ENCODE measurements at places on chromosomes 3 and 15.

GRCh38 chr15:92243227-92243626, 150.5 kb upstream of the ST8SIA2 start:
- no peak for DNase-seq

GRCh38 chr3:139676632-139677387, 962 bp downstream of the NMNAT3 start:
- no peak for DNase-seq

DNA sequence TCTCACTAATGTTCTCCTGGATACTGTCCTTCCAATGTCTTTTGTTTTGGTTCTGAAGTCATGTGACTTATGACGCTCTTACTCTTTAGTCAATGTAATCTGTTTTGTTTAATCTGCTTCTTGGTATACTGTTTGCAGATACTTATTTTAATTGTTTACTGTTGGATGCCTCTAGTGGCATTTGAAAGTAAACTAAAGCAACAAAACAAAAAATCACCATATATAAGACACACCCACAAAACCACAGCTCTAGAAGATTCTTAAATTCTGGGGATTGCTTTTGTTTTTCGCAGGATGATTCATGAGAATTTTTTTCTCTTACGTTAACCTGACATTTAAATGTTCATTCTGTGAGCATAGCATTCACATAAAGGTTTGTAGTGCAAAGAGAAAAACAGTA, 16.8 kb downstream of the SLC25A26 start:
- DNase-seq: no peak

DNA sequence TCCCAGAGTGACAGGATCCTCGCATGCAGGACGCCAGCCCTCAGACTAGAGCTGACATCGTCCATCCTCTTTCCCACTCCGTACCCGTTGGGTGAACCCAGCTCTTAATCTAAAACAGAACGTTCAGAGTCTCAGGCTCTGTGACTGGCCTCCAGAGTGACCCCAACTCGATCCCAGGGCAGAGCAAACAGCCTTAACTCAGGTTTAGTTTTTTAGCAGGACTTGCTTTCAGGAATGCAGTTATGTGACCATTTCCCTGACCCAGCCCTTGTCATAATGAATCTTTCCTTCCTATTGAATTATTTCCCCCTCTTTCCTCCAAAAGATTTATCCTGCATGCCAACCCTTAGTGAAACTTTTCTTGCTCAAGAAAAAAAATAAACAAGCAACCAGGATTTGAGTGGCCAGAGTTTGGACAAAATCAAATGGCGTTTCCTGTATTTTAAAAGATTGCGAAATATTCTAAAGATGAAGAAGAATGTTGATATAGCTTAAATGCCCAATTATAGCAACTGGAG, 47.8 kb upstream of the RARB start:
- DNase-seq: no peak

- DNase-seq: no peak
These were observed 21.4 kb downstream of the FEM1B start for GRCh38 chr15:68298882-68299381.

DNA sequence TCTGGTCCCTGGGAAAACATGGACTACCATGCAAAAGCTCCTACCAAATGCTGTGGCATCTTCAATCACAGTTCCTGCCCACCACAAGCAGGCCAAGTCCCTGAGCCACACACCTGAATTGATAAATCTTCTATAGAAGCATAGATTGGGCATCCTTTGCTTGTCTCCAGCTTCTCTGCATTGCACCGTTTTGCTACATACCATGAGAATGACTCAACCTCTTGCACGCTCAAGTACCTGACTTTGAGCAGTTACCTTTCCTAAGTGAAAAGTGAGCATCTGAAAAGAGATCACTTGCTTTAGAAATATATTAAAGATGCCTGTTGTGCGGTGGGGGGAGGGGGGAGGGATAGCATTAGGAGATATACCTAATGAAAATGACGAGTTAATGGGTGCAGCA, 31.3 kb downstream of the GATM start:
- no peak for DNase-seq

GRCh38 chr3:17091910-17092582, 207.3 kb downstream of the PLCL2 start:
- no peak for DNase-seq

- DNase-seq: no peak
These were observed 201.2 kb downstream of the FAM43A start for GRCh38 chr3:194886836-194887235.

- no peak for DNase-seq
These were observed 57.5 kb upstream of the MEF2A start for GRCh38 chr15:99508311-99508645.

- no peak for DNase-seq
These were observed 299.9 kb downstream of the MECOM start for GRCh38 chr3:169363318-169364265.

GRCh38 chr3:49415931-49416601, 3.8 kb downstream of the TCTA start:
- no peak for DNase-seq

DNA sequence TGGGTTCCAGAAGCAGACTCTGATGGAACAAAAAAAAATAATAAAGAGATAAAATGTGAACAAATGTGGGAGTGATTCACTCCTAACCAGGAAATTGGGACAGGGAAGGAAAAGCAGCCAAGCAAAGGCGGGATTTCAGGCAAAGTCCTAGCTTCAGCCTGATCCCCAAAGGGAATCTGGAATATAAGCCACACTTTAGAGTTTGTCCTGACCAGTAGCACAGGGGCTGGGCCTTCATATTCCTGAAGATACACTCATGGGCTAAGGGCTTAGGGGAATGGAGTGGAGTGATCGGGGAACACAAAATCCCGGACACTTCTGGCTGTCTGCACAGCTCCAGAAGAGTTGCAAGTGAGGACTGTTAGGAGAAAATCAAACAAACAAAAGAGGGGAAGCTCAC, 135.0 kb upstream of the COL8A1 start:
- no peak for DNase-seq

- no peak for DNase-seq
These were observed 15.9 kb upstream of the MRPL3 start for GRCh38 chr3:131518680-131519079.

- DNase-seq: no peak
These were observed 62.9 kb upstream of the XCR1 start for GRCh38 chr3:46090161-46090591.

DNA sequence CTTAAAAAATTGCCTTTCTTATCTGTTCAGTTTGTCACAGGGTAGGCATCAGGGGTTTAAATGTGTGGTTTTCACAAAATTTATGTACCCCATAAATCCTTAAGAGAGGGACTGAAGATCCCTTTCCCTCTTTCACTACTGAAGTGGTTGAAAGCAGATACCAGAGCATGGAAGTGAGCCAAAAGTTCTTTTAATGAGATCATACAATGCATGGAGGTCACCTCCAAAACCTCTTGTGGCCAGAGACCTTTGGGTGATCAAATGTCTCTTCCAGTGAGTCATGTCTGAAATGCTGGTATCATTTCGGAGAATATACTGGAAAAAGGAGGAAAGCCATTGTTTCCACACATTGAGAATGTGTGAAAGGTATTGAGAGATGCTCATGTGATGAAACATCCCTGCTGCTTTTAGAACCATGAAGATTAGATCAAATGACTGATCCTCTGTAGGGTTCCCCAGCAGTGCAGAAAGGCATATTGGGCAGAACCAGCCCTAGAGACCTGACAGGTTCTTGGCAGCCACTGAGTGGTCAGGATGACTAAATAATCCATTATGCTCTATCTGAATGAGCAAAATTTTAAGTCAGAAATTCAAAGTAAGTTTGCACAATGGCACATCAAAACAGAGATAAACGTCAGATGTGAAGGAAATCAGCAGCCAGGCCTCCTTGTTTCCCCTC, 165.8 kb upstream of the SLC2A2 start:
- no peak for DNase-seq

GRCh38 chr15:42914728-42915497, 5.7 kb downstream of the TTBK2 start:
- no peak for DNase-seq

DNA sequence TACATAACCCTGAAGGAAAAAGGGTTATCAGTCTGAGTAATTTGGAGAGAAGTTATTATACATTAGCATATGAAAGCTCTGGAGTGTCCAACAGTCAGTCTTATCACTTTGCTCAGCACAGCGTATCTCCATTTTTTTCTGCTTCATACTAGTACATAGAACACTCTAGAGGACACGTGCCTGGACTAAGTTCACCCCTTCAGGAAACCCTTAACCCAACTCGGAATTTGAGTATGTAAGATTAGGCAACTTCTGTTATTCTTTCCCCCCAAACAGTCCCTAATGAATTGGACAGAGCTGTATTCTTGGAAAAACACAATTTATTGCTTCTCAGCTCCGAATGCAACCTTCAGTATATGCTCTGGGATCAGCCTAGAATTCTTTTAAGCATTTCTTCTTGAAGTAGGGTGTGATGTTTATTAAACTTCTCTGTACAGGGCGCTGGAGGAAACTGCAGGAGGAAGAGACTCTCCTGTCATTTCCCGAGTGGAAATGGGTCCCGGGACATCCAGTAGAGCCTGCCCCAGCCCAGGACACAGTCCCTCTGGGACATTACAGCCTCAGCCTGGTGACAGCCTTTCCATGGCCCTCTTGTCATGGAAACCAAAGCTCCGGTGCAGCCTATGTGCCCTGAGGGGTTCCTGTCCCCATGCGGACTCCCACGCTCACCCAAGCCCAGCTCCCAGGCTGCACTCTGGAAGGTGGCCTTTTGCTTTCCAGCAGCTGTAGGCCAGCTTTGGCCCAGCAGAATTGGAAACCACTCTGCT, 37.3 kb upstream of the CMTM8 start:
- DNase-seq: no peak

- no peak for DNase-seq
These were observed 2.7 kb downstream of the SLC6A20 start for GRCh38 chr3:45793482-45794176.

GRCh38 chr3:25038922-25039321, 389.1 kb upstream of the RARB start:
- no peak for DNase-seq

DNA sequence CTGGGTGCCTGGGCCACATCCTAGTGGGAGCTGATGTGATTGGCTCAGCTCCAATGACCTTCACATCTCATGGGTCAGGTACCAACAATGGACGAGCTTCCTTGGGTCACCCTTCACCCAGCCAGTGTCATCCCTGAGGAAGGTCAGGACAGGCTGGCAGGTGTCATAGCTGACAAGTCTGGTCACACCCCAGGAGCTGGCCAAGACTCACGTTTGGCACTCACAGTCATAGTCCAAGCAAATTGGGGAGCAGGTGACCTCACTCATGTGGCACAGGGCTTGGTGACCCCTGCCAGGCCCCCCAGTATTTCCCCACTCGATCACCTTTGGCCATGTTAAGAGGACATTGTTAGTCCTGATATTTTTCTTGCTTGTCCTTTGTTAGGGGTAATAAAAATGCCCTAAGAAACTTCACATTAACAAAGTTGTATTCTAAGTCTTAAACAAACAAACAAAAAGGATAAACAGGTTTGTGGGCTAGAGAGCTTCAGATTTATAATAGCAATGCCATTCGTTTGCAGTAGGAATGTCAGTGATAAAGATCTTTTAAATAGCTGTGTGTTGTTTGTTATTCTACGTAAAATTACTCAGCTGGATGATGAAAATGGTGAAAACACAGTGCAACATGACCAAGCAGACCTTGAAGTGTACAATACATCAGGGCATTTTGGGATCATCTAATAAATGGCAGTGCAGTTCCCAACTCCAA, 79.5 kb upstream of the POMGNT2 start:
- DNase-seq: no peak
